ENCODE measurements at places on chromosomes 5 and 9.

DNA sequence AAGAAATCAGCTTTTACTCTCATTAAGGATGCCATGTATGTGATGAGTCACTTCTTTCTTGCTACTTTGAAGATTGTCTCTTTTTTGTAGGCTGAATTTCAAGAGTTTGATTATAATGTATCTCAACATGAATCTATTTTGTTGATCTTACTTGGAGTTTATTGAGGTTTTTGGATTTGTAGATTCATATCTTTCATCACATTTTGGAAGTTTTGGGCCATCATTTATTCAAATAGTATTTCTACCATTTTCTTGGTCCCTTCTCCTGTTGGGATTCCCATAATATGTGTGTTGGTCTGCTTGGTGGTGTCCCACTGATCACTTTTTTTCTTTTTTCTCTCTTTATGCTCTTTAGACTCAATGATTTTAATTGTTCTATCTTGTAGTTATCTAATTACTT lies 116.3 kb downstream of the CNTLN start:
- no peak for DNase-seq

DNA sequence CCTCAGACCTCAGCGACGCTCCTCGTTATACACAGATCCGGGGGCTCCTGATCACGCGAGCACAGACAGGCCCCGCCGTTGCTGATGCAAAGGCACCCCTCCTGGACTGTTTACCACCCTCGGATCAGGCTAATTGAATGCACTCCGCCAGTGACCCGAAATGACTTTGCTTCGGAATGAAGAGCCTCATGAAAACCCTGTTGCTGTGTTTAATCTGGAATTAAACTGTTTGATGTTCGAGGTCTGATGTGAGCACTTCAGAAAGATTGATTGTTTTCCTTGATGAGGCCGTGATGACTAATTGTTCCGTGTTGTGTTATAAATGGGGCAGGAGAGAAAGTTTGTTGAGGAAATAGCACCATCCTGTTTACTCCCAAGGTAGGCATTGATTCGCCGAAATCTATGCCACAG lies 190.5 kb upstream of the PPP1R26 start:
- DNase-seq = no peak

- DNase-seq = no peak
Measured at GRCh38 chr9:84697042-84697441, 27.5 kb downstream of the NTRK2 start.

DNA sequence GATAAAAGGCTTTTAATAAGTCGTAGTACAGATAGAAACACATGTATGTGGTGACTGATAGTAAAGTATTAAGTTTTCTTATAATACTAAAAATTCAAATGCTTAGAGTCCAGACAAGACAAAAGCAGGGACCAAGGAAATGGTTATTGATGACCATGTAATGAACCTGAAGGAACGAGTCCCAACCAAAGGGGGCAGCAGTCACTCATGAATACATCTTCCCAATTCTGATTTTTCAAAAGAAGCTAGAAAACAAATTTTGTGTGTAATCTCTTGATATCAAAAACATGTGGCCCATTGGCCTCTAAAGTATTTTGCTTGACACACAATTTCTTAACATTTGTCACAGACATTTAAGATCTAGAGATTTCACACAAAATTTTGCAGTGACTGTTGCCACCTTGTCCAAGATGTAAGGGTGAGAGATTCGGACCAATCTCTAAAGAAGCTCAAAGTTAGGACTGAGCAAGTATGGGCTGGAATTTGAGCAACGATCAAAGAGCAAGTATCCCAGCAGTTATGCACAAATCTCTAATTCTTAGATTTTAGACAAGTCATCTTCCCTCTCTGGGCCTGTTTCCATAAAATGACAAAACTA lies 66.8 kb downstream of the ARL15 start:
- peak; percentile 83 for DNase-seq

- DNase-seq = no peak
Measured at GRCh38 chr5:93736284-93736683, 5.1 kb downstream of the POU5F2 start.

DNA sequence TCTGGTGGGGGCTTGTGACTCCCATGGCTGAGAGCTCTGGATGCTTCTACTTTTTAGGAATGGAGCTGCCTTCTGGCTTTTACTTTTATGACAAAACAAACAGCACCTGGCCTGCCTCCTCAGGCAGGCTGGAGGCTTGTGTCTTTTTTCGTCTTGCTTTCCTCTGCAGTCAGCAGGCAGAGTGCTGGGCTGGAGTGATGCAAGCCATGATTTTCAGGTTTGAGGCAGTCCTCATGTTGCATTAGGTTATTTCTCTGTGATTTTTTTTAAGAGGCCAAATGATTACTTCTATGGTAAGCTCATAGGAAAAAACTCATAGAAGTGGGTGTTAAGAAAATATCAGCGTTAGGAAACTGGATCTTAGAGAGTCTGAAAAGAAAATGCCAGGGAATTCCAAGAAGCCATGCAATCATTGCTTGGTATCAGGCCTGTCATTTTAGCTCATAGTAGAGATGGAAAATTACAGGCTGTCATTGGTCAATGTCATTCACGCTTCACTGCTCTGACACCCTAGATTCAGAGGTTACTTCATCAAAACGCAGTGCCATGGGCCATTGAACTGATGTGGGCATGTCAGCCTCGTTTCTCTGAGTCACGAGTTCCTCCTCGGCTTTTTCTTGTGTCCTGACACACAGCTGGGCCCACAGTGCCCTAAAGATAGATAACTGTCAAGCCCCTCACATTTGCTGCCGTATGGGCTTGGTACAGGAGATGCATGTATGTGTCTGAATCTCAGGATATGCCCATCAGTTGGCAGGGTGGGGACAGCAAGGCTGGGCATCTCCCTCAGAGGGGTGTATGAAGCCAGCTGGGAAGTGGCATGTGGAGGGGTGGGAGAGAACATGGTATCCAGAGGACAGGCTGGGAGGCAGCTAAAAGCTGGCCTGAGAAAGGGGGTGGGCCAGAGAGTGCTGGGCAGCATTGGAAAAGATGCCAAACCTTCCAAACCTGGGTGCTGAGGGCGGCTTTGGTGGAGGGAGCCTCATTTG lies 151.8 kb downstream of the HSPA4 start:
- no peak for DNase-seq

GRCh38 chr9:137162505-137163364 lies 7.1 kb downstream of the LRRC26 start:
- peak; percentile 55 for DNase-seq

GRCh38 chr9:38478211-38478610 lies 54.0 kb upstream of the IGFBPL1 start:
- DNase-seq = no peak

DNA sequence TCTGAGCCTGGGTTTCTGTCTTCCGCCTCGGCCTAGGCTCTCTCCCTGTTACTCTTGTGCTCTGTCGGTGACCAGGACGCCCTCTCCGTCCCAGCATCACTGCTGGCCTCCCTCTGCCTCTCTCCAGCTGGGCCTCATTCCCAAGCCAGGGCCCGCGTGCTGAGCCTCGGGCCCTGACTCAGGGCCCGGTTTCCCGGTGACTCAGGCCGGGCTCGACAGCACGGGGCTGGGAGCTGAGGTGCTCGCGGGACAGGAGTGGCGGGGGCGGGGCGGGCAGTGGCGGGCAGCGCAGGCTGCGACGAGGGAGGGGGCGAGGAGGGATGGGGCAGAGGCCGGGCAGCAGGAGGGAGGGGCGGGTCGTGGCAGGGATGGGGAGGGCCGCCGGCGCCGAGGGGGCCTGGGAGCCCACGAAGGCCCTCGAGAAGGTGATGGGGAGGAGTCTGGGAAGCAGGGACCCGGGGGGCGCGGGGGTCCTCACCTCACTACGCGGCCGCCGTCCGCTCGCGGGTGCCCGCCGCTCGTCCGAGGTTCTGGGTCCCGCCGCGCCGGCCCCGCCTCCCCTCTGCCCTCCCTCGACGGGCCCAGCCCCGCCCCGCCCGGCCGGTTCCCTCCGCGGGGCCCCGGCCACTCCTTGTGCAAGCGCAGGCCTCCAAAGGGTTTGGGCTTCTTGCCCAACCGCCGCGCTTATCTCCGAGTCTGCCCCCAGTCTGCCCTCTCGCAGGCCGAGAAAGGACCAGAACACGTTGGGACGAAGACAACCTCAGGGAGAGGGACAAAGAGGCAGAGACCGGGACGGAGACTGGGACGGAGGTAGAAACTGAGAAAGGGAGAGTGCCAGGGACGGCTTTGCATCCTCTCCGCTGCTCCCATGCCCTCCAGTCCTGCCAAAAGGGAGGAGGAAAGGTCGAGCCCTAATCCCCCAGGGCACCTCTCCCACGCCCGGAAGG lies at the start of gene ARAP3:
ARAP3 (minus strand) TSS at position 536 of the 947 bp plus-strand sequence. CDS start 1,744 bp downstream, outside the sequence.
- DNase-seq = peak; percentile 89

DNA sequence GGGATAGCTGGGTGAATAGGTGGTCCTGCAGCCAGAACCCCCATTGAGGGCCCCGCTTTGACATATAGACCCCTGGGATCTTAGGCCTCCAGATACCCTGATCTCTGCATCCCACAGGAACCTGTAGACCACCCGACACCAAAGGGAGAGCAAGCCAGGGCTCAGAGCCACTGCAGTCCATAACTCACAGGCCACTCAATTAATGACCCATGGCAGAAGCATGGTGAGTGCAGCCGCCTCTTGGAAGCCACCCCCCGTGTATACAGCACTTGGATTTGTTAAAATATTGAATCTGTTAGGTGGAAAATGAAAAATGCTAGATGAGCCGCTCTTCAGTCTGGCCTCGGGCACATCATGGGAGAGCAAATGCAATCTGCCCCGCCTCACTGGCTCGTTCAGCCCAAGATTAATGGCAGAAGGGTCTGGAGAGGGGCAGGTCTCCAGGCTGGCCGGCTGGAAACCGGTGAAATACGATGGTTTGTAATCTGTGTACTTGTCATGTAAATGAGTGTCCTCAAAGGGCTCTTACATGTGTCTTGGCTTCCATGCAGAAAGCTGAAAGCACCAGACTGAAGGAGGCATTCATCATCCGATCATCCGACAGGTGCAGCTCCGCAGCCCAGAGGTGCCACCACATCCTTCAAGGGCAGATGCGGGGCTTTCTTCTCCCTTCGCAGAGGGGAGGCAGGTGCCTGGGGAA lies 111.3 kb downstream of the OLFM1 start:
- no peak for DNase-seq

GRCh38 chr5:79236362-79236969 lies 535 bp downstream of the JMY start:
- DNase-seq = peak; percentile 50

DNA sequence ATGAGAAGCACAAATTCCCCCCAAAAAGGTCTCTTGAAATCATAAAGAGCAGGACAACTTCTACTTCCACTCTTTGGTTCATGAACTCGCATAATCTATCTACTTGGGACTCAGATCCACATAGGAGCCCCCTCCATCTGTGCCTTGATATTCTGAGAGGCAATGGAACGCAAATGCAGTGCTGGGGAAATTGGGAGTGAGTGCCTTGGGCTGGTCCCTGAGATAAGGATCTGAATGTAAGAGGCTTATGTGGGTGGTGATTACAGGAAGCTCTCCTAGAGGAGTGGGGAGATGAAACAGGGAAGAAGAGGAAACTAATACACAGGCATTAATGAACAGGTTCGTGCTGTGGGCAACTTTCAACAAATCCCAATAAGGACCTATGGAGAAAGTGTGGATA lies 285.6 kb downstream of the RASEF start:
- DNase-seq = no peak

GRCh38 chr5:176731506-176732160 lies 78.7 kb upstream of the UNC5A start:
- DNase-seq = no peak

DNA sequence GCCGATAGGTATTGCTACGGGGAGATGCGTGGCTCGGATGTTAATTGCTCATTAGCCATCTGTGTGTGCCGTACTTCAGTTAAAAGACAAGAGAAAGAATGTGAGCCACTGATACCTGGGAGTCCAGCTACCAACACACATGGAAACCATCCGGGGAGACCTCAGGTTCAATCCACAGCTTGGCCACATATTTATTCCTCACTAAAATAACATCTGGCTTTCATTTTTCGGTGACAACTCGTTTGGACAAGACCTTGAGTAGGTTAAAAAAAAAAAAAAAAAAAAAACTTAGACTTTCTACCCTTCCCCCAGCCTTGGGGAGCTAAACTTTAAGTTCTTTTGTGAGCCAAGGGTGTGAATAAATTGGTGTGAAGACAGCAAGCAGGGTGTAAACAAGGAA lies 84.1 kb downstream of the SLIT3 start:
- no peak for DNase-seq

- DNase-seq = no peak
Measured at GRCh38 chr5:174612686-174613085, 111.7 kb upstream of the MSX2 start.

- DNase-seq = no peak
Measured at GRCh38 chr5:89759802-89760201, 649.8 kb downstream of the CETN3 start.

DNA sequence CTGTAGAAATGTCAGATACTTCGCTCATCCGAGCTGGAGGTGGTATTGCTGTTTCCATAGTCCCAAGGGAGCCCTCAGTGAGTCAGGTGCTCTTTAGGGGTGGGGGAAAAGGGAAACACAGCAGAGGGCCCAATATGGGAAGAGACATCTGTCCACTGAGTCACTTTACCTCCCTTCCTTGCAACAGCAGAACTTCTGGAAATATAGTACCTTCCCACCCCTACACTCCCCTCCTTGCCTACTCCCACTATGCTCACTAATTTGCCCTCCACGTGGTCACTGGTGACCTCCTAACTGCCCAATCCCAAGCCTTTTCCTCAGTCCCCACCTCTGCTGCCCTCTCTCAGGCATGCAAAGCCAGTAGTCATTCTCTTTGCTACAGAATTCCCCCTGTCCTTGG lies 1.9 kb downstream of the HK3 start:
- DNase-seq = no peak

DNA sequence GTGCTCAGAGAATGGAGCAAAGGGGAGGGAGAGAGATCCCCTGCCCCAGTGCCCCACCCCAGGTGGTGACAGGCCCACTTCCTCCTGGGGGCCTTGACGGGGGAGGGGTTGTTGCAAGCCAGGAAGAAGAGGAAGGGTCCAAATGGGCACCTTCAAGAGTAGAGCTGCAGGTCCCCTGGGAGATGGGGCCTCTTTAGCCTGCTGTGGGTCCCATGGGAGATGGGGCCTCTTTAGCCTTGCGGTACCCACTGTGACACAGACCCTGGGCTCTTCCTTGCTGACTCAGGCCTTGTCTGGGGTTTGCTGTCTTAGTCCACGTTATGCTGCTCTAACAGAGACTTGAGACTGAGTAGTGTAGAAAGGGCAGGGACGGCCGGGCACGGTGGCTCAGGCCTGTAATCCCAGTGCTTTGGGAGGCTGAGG lies 9.6 kb upstream of the TOR4A start:
- no peak for DNase-seq

GRCh38 chr5:141692533-141692888 lies 10.5 kb upstream of the ARAP3 start:
- no peak for DNase-seq

GRCh38 chr5:68409259-68409658 lies 193.7 kb downstream of the PIK3R1 start:
- no peak for DNase-seq

- DNase-seq = no peak
Measured at GRCh38 chr9:137772281-137772873, 105.2 kb upstream of the CACNA1B start.

DNA sequence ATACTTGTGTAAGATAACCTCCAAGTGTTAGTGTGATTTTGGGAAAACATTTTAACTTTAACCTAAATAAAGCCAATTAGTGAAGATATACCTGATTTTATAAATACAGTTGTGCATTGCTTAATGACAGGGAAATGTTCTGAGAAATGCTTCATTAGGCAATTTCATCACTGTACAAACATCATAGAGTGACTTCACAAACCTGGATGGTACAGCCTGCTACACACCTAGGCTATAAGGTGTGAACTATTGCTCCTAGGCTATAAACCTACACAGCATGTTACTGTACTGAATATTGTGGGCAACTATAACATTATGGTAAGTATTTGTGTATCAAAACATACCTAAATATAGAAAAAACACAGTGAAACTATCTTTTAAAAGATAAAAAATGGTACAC lies 166.8 kb upstream of the TARS1 start:
- no peak for DNase-seq

GRCh38 chr5:4720831-4721230 lies 419.3 kb upstream of the ADAMTS16 start:
- no peak for DNase-seq
